ENCODE measurements at places on chromosomes 5 and 9. TPM values are rescaled to one million over a fixed set of nuclear protein-coding genes. Genes with fewer than 3 reads are reported as not detected.
A peak's percentile ranks its signal among the peaks of the same experiment; 100 is the strongest.

DNA sequence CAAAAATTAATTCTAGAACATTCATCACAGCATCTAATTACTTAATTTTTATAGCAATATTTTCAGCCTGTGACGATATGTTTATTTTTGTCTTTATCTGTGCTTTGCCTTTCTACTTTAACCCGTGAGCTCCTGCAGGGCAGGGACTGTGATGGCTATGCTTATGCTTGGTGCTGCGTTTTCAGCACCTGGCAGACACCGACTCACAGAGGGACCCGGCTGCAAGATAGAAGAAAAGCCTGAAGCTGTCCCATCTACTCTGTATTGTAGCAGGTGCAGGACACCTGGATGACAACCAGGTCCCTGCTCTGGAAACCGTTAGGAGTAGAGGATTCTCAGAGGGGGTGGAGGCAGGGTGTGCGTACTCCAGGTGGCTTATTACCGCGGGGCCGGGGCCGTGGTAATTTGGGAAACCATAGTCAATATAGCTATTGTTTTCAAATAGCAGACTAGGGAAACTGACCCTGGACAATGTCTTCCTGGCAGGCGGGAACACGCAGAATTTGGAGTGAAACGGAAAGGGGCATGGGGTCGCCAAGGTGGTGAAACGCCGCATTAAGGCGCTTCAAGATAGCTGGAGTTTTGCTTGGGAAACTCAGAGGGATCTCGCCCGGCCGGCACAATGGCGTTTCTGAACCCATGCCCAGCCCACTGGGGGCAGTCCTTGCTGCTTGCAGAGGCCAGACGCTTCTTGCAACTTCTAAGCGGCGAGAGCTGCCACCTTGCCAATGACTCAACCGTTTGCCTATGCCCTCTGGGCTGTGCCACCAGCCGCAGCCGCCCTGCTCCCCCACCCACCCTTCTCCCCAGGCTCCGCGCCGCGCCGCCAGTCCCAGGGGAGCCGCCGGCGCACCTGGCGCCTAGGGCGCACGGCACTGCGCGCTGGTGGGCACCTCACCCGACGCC, 140.1 kb upstream of the PALM2AKAP2 start:
- H3K27ac ChIP-seq = no peak overlapping the region
- H3K4me1 ChIP-seq = peaks cover 9% of the 10 kb centered on the region
- peak; percentile 54 for DNase-seq
- H3K27me3 ChIP-seq = peaks cover 56% of the 10 kb centered on the region

BTNL3 gene
- not detected for polyA plus RNA-seq

CDK7 gene
- polyA plus RNA-seq = 31.8 TPM

LCN12 gene
- polyA plus RNA-seq = 20.9 TPM

SLC6A18 gene
- not detected for polyA plus RNA-seq

- peak; percentile 36 for DNase-seq
- no peak overlapping the region for H3K27ac ChIP-seq
- no peaks in the 10 kb centered on the region for H3K27me3 ChIP-seq
- no peaks in the 10 kb centered on the region for H3K4me1 ChIP-seq
Observed at GRCh38 chr5:36177715-36178523, 26.0 kb downstream of the SKP2 start.

GRCh38 chr5:40037713-40038112, 612.9 kb upstream of the DAB2 start:
- H3K4me1 ChIP-seq = no peaks in the 10 kb centered on the region
- H3K27me3 ChIP-seq = no peaks in the 10 kb centered on the region
- no peak overlapping the region for H3K4me3 ChIP-seq
- no peaks in the 10 kb centered on the region for H3K36me3 ChIP-seq
- H3K27ac ChIP-seq = no peak overlapping the region

DNA sequence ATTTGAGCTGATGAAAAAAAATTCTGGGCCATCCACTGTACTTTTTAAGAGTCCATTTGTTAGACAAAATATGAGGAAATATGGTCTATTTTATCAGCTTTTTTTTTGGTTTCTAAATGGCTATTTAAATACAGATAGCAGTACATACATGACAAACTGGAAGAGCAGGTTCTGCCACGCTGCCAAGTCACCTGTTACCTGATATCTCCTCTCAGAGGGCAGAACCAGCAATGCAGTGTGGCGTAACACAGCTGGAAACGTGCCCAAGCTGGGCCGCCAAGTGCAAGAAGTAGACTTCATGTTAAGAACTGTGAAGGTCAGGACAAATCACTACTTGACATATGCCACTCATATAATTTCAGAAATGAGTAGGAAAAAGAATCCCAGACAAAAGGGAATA, 8.1 kb downstream of the MCIDAS start:
- H3K36me3 ChIP-seq = no peaks in the 10 kb centered on the region
- DNase-seq = peak; percentile 92
- H3K4me1 ChIP-seq = peaks cover 5% of the 10 kb centered on the region
- no peak overlapping the region for H3K4me3 ChIP-seq
- no peak overlapping the region for H3K27ac ChIP-seq

DNA sequence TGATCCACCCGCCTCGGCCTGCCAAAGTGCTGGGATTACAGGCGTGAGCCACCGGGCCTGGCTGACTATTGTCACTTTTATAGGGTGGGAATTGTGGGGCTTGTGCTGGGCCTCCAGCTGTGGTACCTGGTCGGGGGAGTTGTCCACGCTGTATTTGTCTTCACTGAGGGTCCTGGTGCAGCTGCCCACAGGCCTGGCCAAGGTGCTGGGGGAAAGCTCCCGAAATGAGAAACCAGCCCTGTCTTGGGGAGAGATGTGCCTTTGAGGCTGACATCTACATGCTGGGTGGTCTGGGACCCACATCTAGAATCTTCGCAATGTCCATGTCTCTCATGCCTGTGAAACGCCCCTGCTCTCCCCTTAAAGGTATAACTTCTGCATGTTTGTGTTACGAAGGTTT, 2.6 kb downstream of the EXOC3 start:
- H3K27me3 ChIP-seq = no peaks in the 10 kb centered on the region
- no peak for DNase-seq
- H3K36me3 ChIP-seq = peaks cover 3% of the 10 kb centered on the region
- H3K4me3 ChIP-seq = no peak overlapping the region

GRCh38 chr9:99026271-99026955, 78.5 kb upstream of the TGFBR1 start:
- no peak for DNase-seq
- no peak overlapping the region for H3K4me3 ChIP-seq
- H3K4me1 ChIP-seq = peaks cover 22% of the 10 kb centered on the region
- H3K27ac ChIP-seq = no peak overlapping the region

DNA sequence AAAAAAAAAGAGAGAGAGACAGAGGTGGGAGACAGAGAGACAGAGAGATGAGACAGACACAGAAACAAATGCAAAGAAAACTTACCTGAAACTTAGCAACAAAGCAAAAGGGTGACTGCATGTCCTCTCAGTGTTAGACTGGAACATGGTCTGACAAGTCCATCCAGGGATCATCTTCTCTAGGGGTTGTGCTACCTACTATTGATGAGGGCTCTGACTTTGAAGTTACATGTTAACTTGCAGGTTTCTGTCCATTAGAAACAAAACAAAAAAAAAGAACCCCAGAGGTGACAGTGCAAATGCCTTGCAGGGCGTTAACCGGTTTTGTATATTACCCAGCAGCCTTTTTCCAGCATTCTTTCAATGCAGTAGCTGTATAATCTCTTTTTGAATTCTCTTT, 13.6 kb upstream of the SPARC start:
- H3K4me3 ChIP-seq = no peak overlapping the region
- H3K36me3 ChIP-seq = no peaks in the 10 kb centered on the region
- no peak for DNase-seq
- no peak overlapping the region for H3K27ac ChIP-seq
- no peaks in the 10 kb centered on the region for H3K27me3 ChIP-seq

DNA sequence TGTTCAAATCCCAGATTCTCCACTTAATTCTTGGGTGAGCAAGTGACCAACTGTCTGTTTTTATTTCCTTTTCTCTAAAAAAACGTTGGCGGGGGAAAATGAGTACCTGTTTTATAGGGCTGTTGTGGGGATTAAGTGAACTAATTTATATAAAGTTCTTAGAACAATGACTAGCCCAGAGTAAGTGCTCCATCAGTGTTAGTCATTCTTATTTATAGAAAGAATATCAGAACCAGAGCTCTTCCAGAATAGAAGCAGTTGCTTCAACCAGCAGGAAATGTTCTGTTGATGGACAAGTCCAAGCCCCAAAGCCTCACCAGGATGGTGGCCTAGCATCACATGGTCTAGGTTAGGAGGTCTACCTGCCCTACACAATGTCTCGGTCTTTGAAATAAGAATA, 379.2 kb downstream of the ACTL7B start:
- no peaks in the 10 kb centered on the region for H3K27me3 ChIP-seq
- H3K4me3 ChIP-seq = no peak overlapping the region
- no peaks in the 10 kb centered on the region for H3K36me3 ChIP-seq
- H3K4me1 ChIP-seq = no peaks in the 10 kb centered on the region
- no peak overlapping the region for H3K27ac ChIP-seq

GRCh38 chr5:6843335-6843734, 130.1 kb downstream of the TENT4A start:
- no peaks in the 10 kb centered on the region for H3K36me3 ChIP-seq
- H3K4me3 ChIP-seq = no peak overlapping the region
- DNase-seq = no peak
- H3K27ac ChIP-seq = no peak overlapping the region
- H3K27me3 ChIP-seq = no peaks in the 10 kb centered on the region
- no peaks in the 10 kb centered on the region for H3K4me1 ChIP-seq

ASPN gene
- polyA plus RNA-seq = 4.2 TPM

DNA sequence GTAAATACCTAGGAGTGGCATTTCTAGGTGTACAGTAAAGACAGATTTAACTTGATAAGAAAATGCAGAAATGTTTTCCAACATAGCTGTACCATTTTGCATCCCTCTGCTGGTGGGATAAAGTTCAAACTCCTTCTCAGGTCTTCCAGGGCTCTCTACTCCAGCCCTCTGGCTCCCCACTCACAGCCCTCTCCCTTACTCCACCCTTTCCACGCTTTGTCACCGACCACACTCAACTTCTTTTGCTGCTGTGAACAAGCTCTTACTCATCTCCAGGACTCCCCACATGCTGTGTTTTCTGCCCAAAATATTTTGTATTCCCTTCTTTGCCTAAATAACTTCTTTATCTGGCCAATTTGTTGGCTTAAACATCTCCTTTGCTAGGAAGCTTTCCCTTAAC, 90.6 kb upstream of the OSMR start:
- no peak overlapping the region for H3K4me3 ChIP-seq
- no peak overlapping the region for H3K27ac ChIP-seq
- no peaks in the 10 kb centered on the region for H3K36me3 ChIP-seq
- no peak for DNase-seq
- no peaks in the 10 kb centered on the region for H3K4me1 ChIP-seq

PAEP gene
- polyA plus RNA-seq = not detected

DNA sequence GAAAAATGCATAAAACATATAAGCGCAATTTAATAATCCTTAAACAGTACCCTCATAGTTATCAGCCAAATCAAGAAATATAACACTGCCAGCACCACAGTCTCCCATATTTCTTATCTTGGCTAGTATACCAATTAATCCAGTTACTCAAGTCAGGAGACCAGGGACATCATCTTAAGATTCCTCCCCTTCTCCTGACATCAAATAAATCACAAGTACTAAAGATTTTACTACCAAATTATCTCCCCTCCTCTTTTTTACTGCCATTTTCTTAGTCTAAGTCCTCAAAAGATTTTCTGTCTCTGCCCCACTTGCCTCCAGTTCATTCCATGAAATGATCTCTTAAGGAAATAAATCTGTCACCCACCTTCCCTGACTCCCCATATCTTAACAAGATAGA, 37.0 kb downstream of the STRBP start:
- no peak for DNase-seq
- no peak overlapping the region for H3K27ac ChIP-seq
- H3K36me3 ChIP-seq = no peaks in the 10 kb centered on the region
- no peaks in the 10 kb centered on the region for H3K4me1 ChIP-seq
- H3K4me3 ChIP-seq = no peak overlapping the region

SLIT3 gene
- polyA plus RNA-seq = 42.2 TPM

GRCh38 chr9:134525070-134525815, 116.4 kb upstream of the COL5A1 start:
- no peak overlapping the region for H3K27ac ChIP-seq
- H3K27me3 ChIP-seq = no peaks in the 10 kb centered on the region
- no peaks in the 10 kb centered on the region for H3K36me3 ChIP-seq
- no peak overlapping the region for H3K4me3 ChIP-seq
- no peaks in the 10 kb centered on the region for H3K4me1 ChIP-seq

- H3K4me1 ChIP-seq = no peaks in the 10 kb centered on the region
- no peak overlapping the region for H3K27ac ChIP-seq
- H3K4me3 ChIP-seq = no peak overlapping the region
Observed at GRCh38 chr5:171871711-171872110, 86.1 kb downstream of the SMIM23 start.

GRCh38 chr9:90568667-90569066, 74.0 kb downstream of the DIRAS2 start:
- no peak overlapping the region for H3K4me3 ChIP-seq
- H3K27ac ChIP-seq = no peak overlapping the region
- H3K4me1 ChIP-seq = no peaks in the 10 kb centered on the region
- no peak for DNase-seq
- H3K36me3 ChIP-seq = no peaks in the 10 kb centered on the region

GABRA6 gene
- polyA plus RNA-seq = not detected

ANKRD33B gene
- polyA plus RNA-seq = 0.70 TPM

GRCh38 chr5:159811712-159812111, 104.6 kb upstream of the ADRA1B start:
- no peaks in the 10 kb centered on the region for H3K4me1 ChIP-seq
- H3K36me3 ChIP-seq = no peaks in the 10 kb centered on the region
- no peak overlapping the region for H3K4me3 ChIP-seq
- no peaks in the 10 kb centered on the region for H3K27me3 ChIP-seq
- no peak for DNase-seq
- no peak overlapping the region for H3K27ac ChIP-seq

IFNK gene
- polyA plus RNA-seq = not detected

- no peaks in the 10 kb centered on the region for H3K27me3 ChIP-seq
- DNase-seq = peak; percentile 44
- peaks cover 9% of the 10 kb centered on the region for H3K4me1 ChIP-seq
- H3K27ac ChIP-seq = peak overlapping the region; percentile 93
- H3K36me3 ChIP-seq = no peaks in the 10 kb centered on the region
Observed at GRCh38 chr5:141603923-141604717, 14.7 kb downstream of the DIAPH1 start.

DOLPP1 gene
- polyA plus RNA-seq = 16.5 TPM

CYLC2 gene
- polyA plus RNA-seq = not detected

GRCh38 chr5:166991601-166992000, 1299.8 kb upstream of the WWC1 start:
- no peaks in the 10 kb centered on the region for H3K4me1 ChIP-seq
- no peak overlapping the region for H3K27ac ChIP-seq
- H3K27me3 ChIP-seq = no peaks in the 10 kb centered on the region
- DNase-seq = no peak
- no peaks in the 10 kb centered on the region for H3K36me3 ChIP-seq
